T1000 (cell line): ENCODE measurements at places on chromosomes 1 and 21.

- no peak for DNase-seq
These were observed 30.4 kb downstream of the VTCN1 start for GRCh38 chr1:117180147-117180967.

DNA sequence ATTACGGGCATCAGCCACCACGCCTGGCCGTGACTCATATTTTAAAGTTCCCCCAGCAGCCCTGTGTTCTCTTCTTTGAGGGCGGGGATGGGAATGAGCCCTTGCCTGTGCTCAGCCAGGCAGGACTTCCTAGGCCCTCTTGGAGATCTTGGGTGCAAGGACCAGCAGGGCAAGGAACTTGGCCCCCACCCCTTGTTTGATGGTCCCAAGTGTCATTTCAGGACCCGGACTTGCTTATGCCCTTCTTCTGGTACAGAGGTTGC lies 9.3 kb downstream of the RASSF5 start:
- no peak for DNase-seq

- DNase-seq = no peak
These were observed 34.2 kb downstream of the LMO4 start for GRCh38 chr1:87362834-87363426.

GRCh38 chr1:61426254-61426653 lies 298.7 kb downstream of the TM2D1 start:
- DNase-seq = no peak

- DNase-seq = no peak
These were observed 86.2 kb downstream of the UBR4 start for GRCh38 chr1:19123837-19124236.

- no peak for DNase-seq
These were observed 29.0 kb downstream of the JUN start for GRCh38 chr1:58754683-58755467.

DNA sequence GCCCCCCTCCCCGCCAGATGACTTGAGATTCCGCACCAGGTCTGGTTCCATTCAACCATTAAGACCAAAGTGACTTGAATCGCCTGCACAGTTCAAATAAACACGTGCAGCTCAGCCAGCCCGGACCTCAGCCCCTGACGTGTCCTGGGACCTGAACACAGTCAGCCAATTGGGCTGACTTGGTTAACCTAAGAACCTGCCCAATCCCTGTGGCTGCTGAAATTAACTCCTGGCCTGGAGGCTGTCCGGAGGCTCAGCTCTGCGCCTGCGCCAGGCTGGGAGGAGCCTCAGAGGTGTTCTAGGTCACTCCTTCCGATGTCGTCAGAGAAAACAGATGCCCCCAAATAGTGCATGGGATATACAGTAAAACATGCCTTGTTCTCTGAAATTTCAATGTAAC lies 73.4 kb downstream of the SCCPDH start:
- no peak for DNase-seq

DNA sequence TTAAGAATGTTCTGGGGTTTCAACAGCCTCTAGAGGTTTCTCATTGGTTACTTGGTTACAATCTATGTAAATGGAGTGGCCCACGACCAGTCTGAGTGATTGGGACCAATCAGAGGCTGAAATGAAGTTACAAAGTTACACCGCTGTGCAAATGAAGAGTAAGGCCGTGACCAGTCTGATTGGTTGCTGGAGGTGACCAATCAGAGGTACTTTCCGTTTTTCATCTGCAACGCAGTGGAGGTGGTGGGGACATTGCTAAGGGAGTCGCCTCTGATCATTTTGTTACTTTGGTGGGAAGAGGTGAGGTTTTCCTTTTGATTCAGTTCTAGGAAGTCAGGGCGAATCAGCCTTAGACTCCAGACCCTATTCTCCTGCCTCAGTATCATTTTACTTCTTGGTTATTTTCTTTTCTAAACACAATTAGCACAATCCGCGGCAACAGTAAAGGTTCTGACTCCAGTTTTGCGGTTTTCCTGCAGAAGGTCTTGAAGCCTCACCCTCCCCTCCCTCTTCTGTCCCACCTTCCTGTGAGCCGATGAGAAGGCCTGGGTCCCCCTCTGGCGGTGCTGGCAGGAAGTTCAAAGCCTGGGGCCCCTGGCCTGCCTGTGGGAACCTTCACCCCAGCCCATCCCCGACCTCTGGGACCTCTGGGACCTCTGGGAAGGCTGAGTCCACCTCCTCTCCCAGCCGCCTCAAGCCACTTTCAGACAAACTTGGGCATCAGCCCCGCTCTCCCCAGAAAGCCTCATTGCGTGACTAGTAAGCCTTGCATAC lies 38.7 kb upstream of the TTC34 start:
- DNase-seq = no peak

GRCh38 chr21:38888991-38889561 lies 83.3 kb downstream of the ETS2 start:
- no peak for DNase-seq

DNA sequence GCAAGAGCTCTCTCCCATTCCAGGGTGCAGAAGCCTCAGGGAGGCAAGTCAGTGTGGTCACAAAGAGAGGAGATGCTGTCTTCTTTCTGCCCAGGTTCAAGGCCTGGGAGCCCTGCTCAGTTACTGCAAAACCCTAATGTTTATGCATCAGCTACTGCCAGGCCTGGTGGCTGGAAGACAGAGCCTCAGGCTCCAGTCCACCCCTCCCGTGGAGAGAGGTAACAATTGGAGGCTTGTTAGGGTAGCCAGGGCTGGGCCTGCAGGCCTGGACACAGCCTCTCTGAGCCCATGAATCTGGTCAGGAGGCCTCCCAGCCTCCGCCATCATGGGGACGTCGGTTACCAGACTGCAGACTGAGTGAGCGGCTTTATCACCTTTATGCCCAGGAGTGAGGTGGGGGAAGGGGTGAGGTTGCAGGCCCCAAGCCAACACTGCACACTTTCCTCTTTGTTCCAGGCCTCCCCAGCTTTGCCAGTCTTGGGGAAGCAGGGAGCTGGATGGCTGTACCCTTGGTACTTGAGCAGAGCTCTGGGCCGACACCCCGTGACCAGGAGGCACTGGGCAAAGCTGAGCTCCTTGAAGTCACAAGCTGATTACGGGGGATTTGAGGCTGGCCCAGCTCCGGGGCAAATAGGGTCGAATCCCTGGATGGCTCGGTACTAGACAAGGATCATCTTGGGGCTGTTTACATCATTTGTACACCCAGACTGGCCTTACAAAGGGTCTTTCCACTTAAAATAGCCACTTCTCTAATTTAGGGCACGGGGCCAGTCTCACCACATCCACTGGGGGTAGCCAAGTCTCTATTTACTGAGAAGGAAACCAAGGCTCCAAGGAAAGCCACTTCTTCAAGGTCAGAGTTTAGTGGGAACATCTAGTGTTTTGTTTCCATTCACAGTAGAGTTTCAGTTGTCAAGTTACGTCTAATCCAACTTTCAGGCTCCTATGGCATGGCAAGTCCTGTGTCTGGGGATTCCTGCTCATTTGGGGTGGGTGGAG lies 5.2 kb downstream of the SLC2A1 start:
- DNase-seq = no peak

- no peak for DNase-seq
These were observed 27.6 kb upstream of the SLC16A1 start for GRCh38 chr1:112983537-112984131.

DNA sequence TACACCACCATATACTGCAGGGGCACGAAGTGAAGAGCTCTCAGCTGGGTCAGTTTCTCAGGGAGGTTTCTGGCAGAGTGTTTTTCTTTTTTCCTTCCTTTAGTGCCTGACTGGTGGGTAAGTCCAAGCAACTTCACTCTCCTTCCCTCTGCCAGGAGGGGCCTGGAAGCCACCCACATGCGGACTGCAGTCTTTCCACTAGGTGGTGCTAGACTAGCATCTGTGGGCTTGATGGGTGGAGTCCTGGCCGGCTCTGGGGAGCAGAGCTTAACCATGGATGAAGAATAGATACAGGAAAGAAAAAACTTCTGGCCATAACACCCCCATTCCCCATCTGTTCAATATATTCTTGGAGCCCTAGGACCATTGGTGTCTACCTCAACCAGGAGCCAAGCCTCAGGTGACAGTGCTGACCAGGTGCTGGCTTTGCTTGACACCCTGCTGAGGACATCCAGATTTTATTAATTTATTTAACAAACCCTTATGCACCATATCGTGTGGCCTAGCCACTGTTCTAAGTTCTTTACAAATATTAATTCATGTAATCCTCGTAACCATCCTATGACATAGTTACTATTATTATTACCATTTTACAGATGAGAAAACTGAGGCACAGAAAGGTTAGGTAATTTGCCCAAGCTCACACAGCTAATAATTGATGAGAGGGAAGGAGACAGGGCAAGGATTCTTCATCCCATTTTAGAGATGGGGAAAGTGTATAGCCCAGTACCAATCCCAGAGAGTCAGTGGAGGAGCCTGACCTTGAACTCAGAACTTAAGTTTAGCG lies 126.7 kb upstream of the CSF3R start:
- DNase-seq = no peak

- DNase-seq = no peak
These were observed 12.7 kb upstream of the C1orf167 start for GRCh38 chr1:11749203-11749689.

- no peak for DNase-seq
These were observed 138.0 kb upstream of the DNAH14 start for GRCh38 chr1:224791362-224791941.

GRCh38 chr1:78650114-78650660 lies 556 bp downstream of the IFI44 start:
- no peak for DNase-seq

DNA sequence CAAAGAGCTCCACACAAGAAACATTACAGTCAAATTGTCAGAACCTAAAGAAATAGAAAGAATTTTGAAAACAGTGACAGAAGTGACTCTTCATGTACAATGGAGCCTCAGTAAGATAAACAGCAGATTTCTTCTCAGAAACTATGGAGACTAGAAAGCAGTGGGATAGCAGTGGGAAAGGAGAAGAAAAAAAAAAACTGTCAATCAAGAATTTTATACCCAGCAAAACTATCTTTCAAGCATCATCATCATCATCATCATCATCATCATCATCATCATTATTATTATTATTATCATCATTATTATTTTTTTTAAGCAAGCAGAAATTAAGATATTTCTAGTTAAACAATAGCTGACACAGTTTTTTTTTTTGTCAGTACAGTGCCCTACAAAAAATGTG lies 24.2 kb downstream of the CEP170 start:
- DNase-seq = no peak

GRCh38 chr1:231319080-231319479 lies 18.6 kb downstream of the EXOC8 start:
- no peak for DNase-seq

- DNase-seq = no peak
These were observed at the start of gene KRTAP12-2 for GRCh38 chr21:44666401-44667320. TSS of gene KRTAP12-2 (minus strand) at chr21:44666927. CDS start at chr21:44666886, 41 bp downstream.

DNA sequence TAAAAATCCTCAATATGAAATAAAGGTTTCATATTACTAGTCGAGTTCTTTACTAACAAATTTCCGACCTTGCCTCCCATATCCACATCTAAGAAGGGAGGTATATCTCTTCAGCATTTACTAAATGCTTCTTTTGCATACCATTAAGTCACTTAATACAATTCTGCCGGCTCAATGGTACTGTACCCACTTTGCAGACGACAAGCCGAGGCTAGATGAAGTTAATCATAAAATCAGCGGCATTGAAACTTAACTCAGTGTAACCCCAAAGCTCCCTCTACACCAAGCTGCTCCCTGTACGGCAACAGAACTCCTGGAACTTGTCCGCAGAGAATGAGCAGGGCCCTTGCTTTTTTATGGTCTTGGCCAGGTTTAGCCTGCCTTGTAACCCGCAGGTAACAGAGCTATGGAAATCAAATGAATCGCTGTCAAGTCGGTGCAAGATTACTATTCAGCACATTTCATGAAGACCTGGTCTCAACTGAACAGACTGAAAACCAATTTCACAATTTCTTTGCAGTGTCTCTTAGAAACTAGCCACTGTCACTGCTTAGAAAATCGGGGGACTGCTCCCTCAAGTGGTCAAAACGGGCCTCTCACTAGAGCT lies 738 bp downstream of the INTS7 start:
- DNase-seq = no peak

GRCh38 chr1:94304553-94304952 lies 67.2 kb upstream of the ARHGAP29 start:
- DNase-seq = no peak

DNA sequence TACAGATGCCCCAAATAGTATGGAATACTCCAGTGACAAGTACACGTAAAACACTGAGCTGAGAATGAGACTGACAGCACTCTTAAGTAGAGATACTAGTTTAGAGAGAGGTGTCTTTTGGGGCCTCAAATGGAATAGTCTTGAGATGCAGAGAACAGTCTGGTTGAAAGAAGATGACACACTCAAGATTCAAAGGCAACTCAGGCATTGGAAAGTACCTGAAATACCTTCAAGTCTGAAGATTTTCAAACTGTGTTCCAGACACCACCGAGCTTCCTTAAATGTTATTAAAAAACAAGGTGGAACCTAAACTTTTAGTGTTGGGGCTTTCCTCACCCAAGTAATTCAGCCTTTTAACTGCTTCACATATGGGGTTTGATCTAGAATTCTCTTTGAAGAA lies 437.7 kb downstream of the OMA1 start:
- no peak for DNase-seq

- DNase-seq = no peak
These were observed 19.1 kb downstream of the KCNQ4 start for GRCh38 chr1:40802742-40803113.

- no peak for DNase-seq
These were observed 17.1 kb downstream of the MORC3 start for GRCh38 chr21:36337099-36337509.

- DNase-seq = no peak
These were observed 31.9 kb upstream of the RXRG start for GRCh38 chr1:165476776-165477175.

DNA sequence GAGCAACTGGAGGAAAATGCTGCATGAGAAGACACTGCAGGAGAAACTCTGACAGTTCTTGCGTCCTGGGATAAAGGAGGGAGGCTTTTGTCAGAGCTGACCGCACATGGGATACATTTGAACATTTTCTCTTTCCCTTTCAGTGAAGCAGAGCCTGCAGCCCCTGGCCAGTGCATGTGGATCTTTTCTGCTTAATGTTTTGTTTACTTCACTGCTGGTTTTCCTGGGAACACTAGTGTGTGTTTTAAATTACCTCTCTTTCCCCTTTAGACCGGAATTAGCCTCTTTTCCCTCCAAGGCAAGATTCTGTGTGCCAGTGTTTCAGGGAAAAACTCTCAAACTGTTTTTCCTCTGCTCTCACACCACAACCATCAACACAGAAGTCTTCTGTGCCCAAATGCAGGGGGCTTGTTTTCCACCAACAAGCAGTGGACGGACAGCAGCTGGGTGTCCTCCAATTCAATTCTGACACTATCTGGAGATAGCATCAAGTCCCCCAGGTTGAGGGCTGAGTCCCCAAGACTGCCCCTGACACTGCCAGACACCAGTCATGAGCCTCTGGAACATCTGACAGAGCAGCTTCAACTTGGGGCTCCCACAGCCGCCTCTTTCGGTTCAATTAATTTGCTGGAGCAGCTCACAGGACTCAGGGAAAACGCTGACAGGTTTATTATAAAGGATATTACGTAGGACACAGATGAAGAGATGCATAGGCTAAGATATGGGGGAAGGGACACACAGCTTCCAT lies 136.2 kb downstream of the RHOU start:
- no peak for DNase-seq

GRCh38 chr1:48495911-48496310 lies 23.9 kb upstream of the SPATA6 start:
- DNase-seq = no peak

GRCh38 chr1:119782631-119783325 lies 14.1 kb upstream of the HMGCS2 start:
- no peak for DNase-seq

- no peak for DNase-seq
These were observed 828.2 kb upstream of the NCAM2 start for GRCh38 chr21:20169812-20170576.

GRCh38 chr1:187509091-187509490 lies 680.3 kb downstream of the PLA2G4A start:
- no peak for DNase-seq
